CD8-positive, alpha-beta T cell (primary cell): ENCODE measurements at places on chromosomes 2 and 18.
A peak's percentile ranks its signal among the peaks of the same experiment; 100 is the strongest.

GRCh38 chr18:34608064-34608463 is 102.0 kb upstream of the DTNA start:
- DNase-seq, result no peak

GRCh38 chr2:27671235-27671634 is 7.5 kb downstream of the SLC4A1AP start:
- DNase-seq, result no peak

GRCh38 chr2:152755029-152755428 is 36.6 kb downstream of the ARL6IP6 start:
- peak; percentile 3 for DNase-seq

GRCh38 chr2:31287654-31288053 is 53.7 kb downstream of the EHD3 start:
- no peak for DNase-seq

DNA sequence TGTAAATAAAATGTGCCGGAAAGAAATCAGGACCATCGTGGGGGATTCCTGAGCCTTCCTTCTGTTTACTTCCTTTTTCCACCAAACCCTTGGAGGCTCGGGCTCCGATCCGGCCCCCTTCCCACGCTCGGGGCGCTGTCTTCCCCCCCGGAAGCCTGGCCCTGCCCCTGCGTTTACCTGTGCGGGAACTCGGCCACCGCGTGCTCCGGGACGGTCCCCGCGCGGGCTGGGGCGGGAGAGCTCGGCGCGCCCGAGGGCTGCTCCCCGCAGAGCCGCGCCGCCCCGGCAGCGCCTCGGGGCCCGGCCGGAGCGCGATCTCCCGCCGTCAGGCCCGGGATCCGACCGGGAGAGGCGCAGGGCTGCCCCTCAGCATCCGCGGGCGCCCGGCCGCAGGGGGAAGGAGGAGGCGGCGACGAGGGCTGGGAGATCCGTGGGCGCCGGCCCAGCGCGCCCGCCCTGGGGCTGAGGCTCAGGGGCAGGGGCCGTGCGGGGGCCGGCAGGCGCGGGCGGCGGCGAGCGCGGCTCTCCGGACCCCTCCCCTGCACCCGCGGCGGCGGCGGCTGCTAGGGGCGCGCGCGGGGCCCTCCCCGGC is 435 bp downstream of the ADCY3 start:
- DNase-seq, result no peak

GRCh38 chr2:31212659-31213600 is 4.4 kb downstream of the CAPN14 start:
- no peak for DNase-seq

GRCh38 chr2:129936334-129936934 is 43.0 kb upstream of the RAB6C start:
- DNase-seq, result no peak

DNA sequence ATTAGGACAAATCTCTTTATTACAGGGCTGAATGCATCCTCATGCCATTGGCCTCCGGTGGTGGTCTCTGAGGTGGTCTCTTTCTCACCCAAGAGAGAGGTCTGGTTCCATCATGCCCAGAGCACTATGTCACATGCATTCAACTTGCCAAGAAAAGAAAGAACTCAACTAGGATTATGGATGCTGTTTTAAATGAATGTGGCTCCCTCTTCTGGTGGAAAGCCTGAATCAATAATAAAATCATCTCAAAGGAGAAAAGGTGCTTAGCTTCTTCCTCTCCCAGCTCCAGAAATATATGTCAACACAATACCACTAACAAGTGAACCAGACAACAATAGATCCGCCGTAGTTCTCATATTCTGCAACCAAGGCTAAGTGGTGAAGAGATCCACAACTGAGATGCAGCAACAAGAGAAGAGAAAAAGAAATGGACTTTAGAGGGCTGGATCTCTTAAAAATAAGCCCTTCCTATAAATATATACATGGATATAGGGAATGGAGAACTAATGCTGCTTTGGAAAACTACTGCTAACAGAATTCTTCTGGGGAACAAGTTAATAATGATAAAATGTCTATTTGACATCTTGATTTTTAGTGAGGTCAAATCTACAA is 396.8 kb downstream of the NCKAP5 start:
- no peak for DNase-seq

GRCh38 chr2:56292951-56293350 is 109.2 kb downstream of the CCDC85A start:
- no peak for DNase-seq

DNA sequence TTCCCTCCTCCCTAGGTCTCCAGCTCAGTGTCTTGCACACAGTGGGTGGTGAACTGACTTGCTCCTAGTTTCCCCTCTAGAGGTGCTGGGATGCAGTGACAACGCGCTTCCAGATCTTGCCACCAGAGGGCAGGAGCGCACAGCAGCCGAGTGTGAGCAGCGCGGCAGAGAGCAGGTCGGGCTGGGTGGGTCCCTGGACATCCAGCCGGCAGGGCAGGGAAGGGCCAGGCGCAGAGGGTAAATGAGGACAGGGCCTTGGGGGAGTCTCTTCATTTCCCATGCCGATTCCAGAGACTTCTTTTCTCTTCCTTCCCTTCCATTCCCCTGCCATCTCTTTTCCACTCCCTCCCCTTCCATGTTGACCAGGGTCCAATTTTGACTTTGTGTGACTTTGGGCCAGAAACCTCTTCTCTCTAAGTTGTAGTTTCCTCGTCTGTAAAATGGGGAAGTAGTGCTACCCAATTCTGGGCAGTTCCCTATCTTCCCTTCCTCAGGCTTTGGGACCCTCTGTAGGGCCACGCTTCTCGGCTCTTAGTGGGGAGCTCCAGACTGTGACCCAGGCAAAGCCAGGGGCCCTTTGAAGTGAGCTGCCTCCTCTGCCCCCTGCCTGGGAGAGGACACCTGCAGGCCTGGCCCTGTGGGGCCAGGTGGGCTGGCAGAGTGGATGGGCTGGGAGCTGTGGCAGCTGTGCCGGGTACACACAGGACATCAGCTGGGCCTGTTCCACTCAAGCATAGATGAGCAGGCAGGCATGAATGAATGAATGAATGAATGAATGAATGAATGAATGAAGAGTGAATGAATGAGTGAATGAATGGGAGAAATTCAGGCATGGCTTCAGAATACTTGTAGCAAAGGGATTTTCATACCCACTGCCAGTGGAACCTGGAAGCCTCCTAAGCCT is 43.3 kb upstream of the TAF1B start:
- DNase-seq, result peak; percentile 72

- no peak for DNase-seq
These were observed 17.4 kb downstream of the CNRIP1 start for GRCh38 chr2:68302281-68302875.

- DNase-seq, result no peak
These were observed 148.4 kb upstream of the SPRED2 start for GRCh38 chr2:65580824-65581223.
